ENCODE measurements at places on chromosomes 4 and X.

DNA sequence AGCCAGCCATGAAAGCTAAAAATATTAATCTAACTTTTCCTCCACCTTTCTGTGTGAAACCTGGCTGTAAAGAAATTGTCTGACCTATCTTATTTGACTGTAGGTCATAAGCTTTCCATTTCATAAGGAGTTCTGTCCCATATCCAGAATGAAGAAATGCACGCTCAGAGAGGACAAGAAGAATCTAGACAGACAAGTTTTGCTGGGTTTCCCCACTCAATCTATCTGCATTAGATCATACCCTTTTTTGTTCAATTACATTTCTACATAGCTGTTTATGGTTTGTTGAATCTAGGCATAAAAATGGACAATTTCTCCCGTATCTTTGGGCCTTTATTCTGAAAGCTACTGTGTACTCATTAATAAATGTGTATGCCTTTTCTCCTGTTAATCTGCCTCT, 1495.1 kb downstream of the C4orf33 start:
- no peak for DNase-seq

DNA sequence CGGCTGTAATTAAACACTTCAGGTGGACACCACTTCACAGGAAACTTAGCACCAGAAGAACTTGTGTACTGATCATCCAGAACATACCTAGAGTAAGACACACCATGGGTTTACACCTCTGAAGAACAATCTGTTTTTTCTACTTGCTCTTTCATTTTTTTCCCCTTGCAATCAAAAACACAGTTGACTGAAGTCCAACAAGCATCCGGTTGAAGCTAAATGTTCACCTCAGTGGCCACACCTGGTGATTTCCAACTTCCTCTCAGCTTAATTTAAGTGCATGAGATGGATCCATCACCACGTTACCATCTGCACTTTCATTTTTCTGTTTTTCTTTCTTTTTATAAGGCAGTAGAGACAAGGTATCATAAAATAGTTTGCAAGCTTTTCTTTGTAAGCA, 4.9 kb upstream of the TXK start:
- no peak for DNase-seq

GRCh38 chr4:138494931-138495330, 252.8 kb upstream of the SLC7A11 start:
- no peak for DNase-seq

GRCh38 chrX:97167333-97167732, 283.6 kb downstream of the RPA4 start:
- no peak for DNase-seq

GRCh38 chr4:119861731-119862130, 204.9 kb downstream of the MAD2L1 start:
- no peak for DNase-seq

DNA sequence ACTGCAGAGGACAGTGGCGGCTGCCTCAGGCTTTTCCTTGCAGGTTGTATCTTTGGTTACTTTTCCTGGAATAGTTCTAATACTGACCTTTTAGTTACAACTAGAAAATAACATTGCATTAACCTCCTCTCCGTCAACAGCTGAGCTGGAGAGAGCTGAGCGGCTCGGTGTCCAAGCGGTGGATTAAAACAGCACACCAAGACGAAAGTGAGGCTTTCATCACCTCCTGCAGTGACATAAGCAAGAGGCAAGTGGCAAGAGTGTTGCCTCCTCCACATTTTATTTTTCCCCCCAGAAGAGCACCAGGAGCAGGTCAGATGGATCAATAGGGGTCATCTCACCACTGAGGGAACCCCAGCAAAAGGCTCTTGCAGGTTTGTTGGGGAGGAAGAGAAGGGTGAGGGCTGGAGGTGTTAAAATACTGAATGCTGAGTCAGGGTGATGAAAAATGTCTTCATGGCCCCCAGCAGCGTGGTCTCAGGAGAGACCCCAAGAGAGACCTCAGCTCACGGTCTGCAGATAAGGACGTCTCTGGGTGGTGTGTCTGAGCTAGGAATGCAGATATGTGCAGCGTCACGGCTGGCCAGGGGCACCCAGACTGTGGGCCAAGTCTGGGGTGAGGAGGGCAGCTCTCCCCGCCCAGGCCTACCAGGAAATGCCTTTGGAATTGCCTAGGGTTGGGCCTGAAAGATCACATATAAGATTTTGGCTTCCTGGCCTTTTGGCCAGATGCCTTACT, 50.3 kb downstream of the CASP3 start:
- DNase-seq, result no peak

DNA sequence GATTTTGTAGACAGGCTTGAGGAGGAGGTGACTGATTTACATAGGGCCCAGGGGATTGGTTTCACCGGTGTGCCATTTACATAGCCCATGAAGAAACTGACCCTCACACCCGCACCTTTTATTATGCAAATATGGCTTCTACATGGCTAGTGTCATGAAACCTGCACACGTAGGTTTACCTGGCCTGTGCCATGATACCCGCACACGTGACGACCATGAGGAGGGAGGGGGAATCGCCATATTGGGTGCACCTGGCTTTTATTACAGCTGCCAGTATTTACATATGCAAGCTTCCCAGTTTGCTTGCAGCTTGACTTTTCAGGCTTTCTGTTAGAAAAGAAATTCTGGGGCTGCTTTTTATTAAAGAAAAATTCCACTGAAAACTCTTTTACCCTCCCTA, 359.7 kb downstream of the ADAM29 start:
- DNase-seq, result no peak

DNA sequence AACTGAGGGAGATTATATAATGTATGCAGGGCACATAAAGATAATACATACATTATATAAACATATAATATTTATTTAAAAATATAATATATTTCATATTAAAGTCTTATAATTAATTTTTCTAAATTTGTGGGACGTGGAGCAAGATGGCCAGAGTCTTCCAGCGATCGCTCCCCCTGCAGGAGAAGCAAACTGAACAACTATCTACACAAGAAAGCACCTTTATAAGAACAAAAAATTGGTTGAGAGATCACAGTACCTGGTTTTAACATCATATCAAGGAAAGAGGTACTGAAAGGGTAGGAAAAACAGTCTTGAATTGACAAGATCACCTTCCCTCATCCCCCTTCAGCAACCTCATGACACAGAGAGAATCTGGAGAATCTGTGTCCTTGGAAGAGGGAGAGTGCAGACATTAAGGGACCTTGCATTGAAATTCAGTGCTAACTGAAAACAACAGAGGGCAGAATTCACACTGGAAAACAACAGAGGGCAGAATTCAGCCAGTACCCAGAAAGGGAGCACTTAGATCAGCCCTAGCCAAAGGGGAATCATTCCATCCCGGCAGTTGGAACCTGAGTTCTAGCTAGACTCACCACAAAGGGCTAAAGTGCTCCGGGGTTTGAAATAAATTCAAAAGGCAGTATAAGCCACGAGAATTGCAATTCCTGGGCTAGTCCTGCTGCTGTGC, 262.5 kb upstream of the NDST3 start:
- DNase-seq, result no peak

- no peak for DNase-seq
Measured at GRCh38 chrX:15739886-15740285, 1.8 kb downstream of the CA5B start.

- DNase-seq, result no peak
Measured at GRCh38 chrX:11397680-11398079, 104.5 kb downstream of the AMELX start.

- no peak for DNase-seq
Measured at GRCh38 chr4:128130621-128131020, 69.5 kb downstream of the LARP1B start.

GRCh38 chrX:10819973-10820372, 199.6 kb upstream of the MID1 start:
- no peak for DNase-seq

- DNase-seq, result no peak
Measured at GRCh38 chrX:95662200-95662599, 1022.4 kb upstream of the DIAPH2 start.

DNA sequence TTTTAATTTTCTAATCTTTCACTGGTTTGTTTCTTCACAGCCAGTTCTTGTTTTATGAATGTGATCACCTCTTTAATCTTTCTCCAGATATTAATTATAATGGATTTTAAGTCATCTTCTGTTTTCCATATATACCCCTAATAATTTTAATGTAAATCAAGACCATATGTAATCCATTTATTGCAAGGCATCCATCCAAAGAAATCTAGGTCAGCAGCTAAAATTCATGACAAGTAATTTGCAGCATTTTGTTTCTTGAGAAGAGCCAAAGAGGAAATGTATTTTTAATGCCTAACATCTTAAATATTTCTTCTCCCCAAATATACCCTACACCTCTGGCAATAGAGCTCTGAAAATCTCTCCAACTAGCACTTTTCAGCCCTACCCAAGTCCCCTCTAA, 81.1 kb downstream of the SUPT20HL2 start:
- no peak for DNase-seq

GRCh38 chr4:743463-744211, 38.0 kb downstream of the PCGF3 start:
- no peak for DNase-seq

DNA sequence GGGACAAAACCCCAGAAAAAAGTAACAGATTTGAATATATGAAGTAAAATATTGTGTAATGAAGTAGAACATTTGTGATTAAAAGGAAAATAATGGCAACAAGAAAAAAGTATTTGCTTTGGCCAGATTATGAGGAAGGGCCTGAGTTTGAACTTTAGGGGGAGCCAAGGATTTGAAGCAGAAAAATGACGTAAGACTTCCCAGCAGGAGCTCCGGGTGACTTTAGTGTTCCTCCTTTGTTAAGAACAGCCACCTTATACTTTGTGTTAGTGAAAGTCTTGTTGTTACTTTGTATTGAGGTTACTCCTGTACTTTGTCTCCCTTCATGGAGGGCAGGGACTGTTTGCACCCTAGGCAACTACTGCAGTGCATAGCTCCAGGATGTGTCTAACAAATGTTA, 41.1 kb downstream of the DCUN1D4 start:
- DNase-seq, result no peak
